Breast epithelium (tissue), 4 donors: ENCODE measurements at places on chromosomes 5 and 9. TPM values are rescaled to one million over a fixed set of nuclear protein-coding genes. Genes with fewer than 3 reads are reported as not detected.

DNA sequence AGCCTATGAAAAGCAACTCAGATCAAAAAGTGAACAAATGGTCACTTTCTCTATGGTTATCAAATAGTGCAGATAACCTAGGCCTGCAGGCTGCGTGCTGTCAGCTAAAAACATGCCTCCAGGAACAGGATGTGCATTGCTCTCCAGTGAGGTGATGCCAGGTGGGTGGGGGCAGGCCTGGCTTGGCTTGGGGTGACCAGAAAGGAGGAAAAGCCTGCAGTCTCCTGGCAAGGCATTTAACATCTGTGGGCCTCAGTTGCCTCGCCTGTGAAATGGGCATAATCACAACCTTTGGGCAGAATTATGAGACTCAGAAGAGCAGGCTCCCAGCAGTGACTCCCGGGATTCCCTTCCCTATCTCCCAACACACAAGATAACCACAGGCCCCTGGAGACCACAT lies 135.9 kb downstream of the COL23A1 start:
- no peaks in the 10 kb centered on the region for H3K4me1 ChIP-seq
- no peak for DNase-seq
- no peak overlapping the region for H3K4me3 ChIP-seq
- no peaks in the 10 kb centered on the region for H3K36me3 ChIP-seq
- no peaks in the 10 kb centered on the region for H3K27me3 ChIP-seq

- DNase-seq: no peak
- no peaks in the 10 kb centered on the region for H3K27me3 ChIP-seq
- H3K36me3 ChIP-seq: no peaks in the 10 kb centered on the region
- H3K4me1 ChIP-seq: peaks cover 3% of the 10 kb centered on the region
Measured at GRCh38 chr9:81563020-81563407, 126.3 kb downstream of the TLE1 start.

Gene CCDC183
- total RNA-seq: 5.6 TPM

Gene PDE6A
- 0.15 TPM for total RNA-seq

Gene PCDHB15
- total RNA-seq: 1.6 TPM
